Cardiac septum (tissue), 1 donor: ENCODE measurements at places on chromosomes 3 and 15.

- no peak for DNase-seq
Observed at GRCh38 chr15:101372960-101373525, 78.0 kb upstream of the SNRPA1 start.

GRCh38 chr3:70820397-70820796, 508.0 kb upstream of the MDFIC2 start:
- no peak for DNase-seq

DNA sequence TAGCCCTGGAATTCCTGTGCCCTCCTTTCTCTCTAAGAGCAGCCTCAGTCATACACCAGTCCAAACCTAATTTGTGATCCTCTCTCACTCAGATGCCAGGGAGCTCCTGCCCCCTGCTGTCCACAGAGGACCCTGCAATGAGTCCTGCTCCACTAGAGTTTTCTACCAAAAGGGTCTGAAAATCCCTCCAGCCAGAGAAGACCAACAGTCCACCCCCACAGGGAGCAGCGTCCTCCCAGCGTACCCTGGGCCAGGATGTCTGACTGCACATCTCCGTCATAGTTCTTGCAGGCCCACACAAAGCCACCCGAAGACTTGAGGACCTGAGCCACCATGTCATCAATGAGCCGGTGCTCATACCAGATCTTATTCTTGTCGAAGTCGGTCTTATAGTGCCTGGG, 15.4 kb downstream of the IDH2 start:
- no peak for DNase-seq

GRCh38 chr3:124158168-124158881, 166.4 kb upstream of the ROPN1 start:
- no peak for DNase-seq

DNA sequence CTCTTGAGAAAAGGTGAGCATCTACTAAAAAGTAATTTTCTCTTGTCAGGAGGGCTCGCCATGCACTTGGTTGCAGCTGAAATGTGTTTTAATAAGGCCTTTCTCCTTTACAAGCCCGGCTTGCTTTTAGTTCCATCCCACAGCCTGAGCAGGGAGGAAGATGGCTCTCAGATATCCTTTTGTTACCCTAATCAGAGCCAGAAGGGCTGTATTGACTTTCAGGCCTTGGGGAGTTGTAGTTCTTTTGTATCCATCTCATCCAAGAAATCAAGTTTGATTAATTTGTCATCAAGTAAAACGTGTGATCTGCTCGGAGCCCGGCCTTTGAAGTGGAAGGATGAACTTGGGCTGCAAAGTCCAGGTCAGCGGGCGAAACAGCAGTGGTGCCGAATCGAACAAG, 52.9 kb downstream of the EIF4E3 start:
- no peak for DNase-seq

DNA sequence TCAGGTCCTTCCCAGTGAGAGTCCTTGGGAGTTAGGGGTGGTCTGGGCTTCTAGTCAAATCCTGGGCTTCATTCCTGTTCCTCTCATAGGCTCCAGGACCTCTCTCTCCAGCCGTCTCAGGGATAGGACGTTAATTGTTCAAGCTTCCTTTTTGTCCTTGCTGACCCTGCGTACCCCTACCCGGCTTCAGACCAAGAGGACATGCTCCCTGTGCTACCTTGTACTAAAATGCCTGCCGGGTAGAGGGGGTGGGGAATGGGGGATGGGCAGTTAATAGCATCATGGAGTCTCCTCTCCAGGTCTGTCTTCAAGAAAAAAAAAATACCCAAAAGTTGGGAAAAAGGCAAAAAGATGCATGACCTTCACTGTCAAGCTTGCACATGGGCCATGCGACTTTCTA, 36.5 kb upstream of the GALNT15 start:
- no peak for DNase-seq

DNA sequence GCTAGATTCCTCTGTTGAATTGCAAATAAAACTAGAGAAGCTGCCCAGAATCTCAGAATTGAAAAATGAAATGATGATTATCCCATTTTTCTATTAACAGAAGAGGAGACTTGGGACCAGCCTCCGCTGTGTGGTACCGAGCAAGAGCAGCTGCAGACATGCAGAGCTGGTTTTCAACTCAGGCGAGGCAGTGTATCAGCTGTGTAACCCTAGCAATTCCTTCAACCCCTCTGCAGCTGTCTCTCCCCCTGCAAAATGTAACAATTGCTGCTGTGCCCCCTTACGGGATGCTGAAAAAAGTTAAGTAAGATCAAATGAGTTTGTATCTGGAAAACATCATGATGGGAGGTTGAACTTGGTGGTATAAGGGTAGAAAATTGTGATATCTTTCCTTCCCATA, 98.5 kb upstream of the C3orf80 start:
- no peak for DNase-seq
